SJSA1 (cell line): ENCODE measurements at places on chromosomes 16 and 17. TPM values are rescaled to one million over a fixed set of nuclear protein-coding genes. Genes with fewer than 3 reads are reported as not detected.
A peak's percentile ranks its signal among the peaks of the same experiment; 100 is the strongest.

GRCh38 chr17:64009571-64010402 is 10.6 kb downstream of the ICAM2 start:
- no peak overlapping the region for H3K4me3 ChIP-seq
- DNase-seq = no peak
- no peaks in the 10 kb centered on the region for H3K4me1 ChIP-seq

DNA sequence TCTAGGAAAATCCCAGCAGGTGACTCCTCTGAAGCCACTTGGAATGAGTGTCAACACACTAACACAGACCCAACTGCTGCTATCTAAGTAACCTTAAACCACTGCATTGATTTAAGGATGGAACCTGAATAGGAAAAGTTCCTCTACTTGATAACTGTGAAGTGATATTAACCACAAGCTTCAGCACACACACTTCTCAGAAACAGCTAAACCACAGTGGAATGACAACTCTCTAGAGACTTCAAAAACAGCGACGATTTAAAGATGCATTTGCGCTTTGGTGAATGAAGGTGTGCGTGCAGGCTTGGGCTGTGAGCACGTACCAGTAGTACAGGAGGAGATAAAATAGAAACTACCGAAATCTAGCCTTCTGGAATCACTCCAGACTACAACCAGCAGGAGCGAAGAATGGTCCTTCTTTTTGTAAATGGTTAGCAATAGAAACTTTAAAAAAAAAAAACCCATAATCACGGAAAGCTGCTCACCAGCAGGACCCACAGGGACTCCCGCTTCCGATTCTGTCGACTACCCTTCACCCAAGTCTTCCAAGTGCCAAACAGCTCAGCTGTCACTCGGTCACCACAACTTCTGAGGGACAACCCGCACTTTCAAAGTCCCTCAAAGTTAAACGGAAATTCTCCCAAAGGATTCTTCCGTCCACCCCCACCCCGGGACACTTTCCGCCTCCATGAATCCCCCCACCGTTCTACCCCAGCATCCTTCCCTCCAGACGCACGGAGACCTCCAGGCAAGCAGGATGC is 137.7 kb upstream of the CORO6 start:
- H3K4me1 ChIP-seq = peaks cover 5% of the 10 kb centered on the region
- H3K36me3 ChIP-seq = 0 out of 2 replicates have a peak, but pooled peaks cover 3% of the 10 kb centered on the region
- no peak for DNase-seq
- no peaks in the 10 kb centered on the region for H3K27me3 ChIP-seq
- peak overlapping the region; percentile 66 for H3K4me3 ChIP-seq

DNA sequence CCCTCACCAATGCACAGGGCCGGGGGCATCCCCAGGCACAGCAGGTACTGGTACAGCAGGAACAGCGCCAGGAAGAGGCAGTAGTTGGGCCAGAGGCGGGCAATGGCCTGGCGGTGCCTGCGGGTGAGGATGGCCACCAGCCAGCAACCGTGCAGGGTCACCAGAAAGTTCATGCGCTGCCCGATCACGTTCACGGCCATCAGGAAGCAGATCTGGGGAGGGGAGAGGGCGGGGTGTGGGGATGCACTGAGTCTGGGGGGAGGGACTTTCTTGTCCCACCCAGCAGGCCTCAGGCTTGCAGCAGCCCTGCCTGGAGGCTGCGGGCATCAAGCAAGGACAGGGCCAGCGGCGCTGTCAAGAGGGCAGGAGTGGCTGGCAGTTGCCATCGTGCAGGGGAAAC is 25.4 kb downstream of the CTU2 start:
- no peak for DNase-seq
- no peak overlapping the region for H3K4me3 ChIP-seq
- H3K4me1 ChIP-seq = 0 out of 2 replicates have a peak, but pooled peaks cover 3% of the 10 kb centered on the region
- H3K36me3 ChIP-seq = peaks cover 79% of the 10 kb centered on the region
- no peaks in the 10 kb centered on the region for H3K27me3 ChIP-seq

IGF2BP1 gene
- 5.0 and 8.7 TPM in 2 replicates for total RNA-seq
